Stimulated activated CD4-positive, alpha-beta T cell treated with anti-CD3 and anti-CD28 coated beads, Interleukin-12 subunit alpha, Interleukin-12 subunit beta, amount 100 ng/mL, for 4 hours (primary cell): ENCODE measurements at places on chromosomes 11 and 22.

- DNase-seq: no peak
Measured at GRCh38 chr22:49958931-49959781, 1.4 kb upstream of the PIM3 start.

DNA sequence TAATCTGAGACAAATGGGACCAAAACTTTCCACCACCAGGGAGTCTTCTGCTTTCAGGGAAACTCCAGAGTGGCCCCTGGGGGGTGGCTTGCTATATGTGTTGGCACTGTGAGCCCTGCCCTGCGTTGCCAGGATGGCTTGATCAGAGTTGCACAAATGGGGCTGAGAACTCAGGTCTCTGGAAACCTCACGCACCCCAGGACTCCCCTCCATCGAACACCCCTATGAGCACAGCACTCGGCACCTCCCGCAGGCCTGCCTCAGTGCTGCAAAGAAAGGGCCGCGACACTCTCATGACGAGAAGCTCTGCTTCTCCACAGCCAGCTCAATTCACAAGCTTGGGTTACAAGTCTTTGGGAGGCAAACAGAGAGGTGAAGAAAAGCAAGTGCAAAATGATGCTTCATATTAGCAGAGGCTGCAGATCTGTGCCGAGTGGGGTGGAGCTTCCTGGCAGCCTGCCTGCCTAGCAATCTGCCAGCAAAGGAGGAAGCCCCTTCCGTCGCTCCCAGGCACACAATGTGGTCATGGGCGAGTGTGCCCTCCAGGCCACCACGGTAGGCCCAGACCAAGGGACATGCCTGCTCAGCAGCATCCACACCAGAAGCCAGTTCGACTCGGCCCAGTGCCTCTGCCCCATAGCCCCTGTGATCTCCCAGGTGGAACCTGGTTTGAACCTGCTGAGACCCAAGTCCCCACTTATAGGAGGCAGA, 55.7 kb downstream of the MYH9 start:
- peak; percentile 40 for DNase-seq

GRCh38 chr22:25051073-25051472, 98.6 kb downstream of the KIAA1671 start:
- DNase-seq: no peak

- DNase-seq: peak; percentile 50
Measured at GRCh38 chr11:267491-267994, 10.7 kb upstream of the NLRP6 start.

DNA sequence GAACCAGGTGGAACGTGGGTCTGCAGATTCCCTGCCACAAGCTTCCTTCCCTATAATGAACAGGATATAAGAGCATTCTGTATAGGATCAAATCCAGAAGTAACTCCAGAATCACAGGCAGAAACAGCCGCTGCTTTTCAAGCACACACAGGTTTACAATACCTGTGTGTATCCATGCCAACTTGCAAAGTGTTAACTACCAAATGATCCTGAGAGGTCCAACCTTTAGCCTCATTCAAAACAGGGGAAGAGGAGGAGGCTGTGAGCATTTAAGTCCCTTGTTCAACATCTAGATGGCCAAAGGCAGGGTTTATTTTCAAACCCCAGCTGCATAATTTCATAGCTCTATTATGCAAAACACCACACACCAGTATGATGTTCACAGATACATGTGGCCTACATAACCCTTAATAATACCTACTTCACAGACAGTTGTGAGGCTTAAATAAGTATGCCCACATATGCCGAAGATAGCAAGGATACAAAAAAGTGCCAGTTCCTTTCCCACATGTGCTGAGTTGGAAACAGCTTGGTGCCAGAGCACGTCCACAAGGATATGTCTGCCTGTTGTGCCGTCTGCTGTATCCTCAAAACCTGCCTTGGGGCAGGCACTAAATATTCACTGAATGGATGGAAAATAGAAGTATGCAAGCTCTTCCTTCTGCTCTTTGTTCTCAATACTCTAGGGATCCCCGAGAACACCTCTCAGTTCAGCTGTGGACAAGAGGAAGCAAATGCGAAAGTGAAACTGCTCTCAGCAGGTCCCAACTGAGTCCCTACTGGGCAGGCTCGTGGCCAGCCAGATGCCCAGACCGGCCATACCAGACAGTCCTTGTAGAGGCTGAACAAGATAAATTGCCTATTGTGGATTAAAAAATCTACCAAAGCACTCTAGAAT, 66.8 kb downstream of the LARGE1 start:
- DNase-seq: no peak

DNA sequence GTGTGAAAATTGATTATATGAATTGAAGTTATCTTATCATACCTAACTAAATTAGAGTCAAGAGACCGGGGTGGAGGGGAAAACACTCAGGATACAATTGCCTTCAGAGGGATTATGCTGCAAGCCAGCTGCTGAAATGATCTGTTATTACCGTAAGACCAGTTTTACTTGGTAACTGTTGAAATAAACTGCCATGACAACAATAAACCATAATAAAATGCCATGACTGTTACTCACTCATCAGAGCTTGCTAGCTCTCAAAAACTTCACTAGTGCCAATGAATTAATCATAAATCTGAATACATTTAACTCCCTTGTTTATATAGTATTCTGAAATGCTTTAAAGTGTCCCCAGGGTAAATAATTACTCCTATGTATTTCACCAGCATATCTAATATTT, 68.2 kb downstream of the CASP12 start:
- DNase-seq: no peak

DNA sequence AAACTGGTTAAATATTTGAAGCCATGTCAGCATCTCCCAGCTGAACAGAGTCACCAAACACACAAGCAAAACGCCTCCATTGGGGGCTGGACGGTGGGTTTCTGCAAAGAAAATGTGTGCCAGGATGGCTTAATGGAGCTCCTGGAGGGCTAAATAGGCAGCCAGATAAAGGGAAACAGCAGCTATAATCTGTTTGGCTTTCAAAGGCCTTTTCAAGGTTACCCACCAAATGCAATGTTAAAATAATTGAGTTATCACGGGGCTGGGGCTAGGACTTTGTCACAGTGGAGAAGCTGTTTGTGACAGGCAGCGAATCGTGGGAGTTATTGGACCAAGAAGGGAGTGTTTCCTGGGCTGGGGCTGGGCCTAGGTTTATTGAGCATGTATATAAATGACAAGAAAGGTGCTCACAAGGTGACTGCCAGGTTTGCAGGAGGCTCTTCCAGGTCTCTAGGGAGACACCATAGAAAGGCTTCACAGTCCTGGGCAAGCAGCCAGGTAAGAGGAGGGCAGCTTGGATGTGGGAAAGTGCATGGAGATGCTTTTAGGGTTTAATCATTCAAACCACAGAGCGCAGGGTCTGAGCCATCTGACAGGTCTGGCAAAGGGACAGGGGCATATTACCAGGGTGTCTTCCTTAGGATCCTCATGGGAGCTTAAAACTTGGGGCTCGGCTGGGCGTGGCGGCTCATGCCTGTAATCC, 28.3 kb downstream of the GRIK4 start:
- DNase-seq: no peak

- DNase-seq: no peak
Measured at GRCh38 chr11:83257761-83258168, 28.4 kb downstream of the CCDC90B start.

GRCh38 chr11:110081462-110082376, 11.5 kb upstream of the ZC3H12C start:
- no peak for DNase-seq

DNA sequence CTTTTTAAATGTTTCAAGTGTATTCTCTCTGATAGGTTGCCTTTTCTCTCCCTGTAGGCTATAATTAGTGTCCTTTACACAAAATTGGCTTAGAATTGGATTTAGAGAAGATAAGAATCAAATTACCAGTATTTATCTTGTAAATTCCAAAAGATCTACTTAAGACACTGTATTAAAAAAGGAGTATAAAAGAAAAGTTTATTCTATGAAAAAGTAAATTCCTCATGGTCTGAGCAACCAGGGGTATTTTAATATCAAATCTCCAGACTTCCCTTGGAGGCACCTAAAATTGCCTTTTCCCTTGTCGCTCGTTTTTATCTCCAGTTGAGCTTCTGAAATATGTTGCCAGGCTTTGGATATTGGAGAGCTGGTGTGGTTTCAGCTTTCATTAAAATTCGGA, 36.4 kb downstream of the ZBTB16 start:
- no peak for DNase-seq

DNA sequence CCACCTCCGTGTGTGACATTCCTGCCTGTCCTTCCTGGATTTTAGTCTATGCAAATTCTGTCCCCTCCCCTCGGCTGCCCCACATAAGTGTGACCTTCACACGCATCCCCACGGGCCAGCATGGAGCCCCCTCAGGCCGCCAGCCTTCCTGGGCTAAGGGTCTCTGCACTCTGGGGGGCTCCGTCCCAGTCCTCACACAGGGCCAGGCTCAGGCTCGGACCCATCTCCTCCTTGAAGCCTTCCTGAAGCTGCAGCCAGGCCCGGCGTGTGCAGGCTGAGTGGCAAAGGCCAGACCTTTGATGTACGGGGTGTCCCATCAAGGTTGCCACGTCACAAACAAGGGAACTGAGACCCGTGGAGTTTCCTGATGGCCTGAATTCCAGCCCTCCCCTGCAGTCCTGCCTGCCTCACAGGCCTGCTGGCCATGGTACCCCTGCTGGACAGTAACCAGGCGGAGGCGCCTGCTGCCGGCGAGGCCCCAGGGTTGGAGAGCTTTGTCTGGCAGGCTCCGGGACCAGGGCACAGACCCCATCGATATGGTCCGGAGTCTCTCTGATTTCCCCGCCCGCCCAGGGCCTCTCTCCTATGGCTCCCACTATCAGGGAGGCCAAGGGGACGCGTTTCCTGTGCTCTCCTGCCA, 791.7 kb downstream of the BRD1 start:
- DNase-seq: no peak

DNA sequence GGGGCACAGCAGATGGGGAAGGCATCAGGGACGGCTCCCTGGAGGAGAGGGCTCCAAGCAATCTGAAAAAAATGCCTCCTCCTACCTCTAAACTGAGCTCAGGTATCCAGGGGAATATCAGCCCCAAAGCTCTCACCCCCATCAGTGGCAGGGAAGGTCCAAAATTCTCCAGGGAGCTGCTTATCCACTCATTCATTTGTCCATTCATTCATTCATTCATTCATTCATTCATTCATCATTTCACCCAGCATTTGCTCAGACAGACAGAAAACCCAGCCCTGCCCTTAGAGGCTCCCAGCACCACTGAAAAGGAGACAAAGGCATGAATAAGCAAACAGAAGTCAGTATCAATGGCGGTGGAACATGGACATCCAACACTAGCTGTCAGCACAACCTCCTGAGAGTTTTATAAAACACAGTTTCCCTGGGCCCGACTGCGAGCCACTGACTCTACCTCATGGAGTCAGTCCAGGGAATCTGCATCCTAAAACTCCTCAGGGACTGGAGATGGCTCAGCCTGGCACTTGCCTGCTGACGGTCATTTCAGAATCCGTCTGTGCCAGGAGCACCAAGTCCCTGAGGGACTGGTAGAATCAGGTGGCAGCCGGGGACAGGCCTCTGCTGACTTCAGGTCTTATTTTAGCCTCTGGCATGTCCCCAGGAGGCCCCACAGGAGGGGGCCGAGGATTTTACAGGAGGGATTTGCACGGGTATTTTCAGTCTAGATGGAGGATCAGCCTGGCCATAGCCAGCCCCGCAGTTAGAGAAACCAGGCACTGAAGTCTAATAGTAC, 164.6 kb downstream of the MN1 start:
- DNase-seq: no peak

- no peak for DNase-seq
Measured at GRCh38 chr22:31846161-31847115, 92.6 kb downstream of the DEPDC5 start.

DNA sequence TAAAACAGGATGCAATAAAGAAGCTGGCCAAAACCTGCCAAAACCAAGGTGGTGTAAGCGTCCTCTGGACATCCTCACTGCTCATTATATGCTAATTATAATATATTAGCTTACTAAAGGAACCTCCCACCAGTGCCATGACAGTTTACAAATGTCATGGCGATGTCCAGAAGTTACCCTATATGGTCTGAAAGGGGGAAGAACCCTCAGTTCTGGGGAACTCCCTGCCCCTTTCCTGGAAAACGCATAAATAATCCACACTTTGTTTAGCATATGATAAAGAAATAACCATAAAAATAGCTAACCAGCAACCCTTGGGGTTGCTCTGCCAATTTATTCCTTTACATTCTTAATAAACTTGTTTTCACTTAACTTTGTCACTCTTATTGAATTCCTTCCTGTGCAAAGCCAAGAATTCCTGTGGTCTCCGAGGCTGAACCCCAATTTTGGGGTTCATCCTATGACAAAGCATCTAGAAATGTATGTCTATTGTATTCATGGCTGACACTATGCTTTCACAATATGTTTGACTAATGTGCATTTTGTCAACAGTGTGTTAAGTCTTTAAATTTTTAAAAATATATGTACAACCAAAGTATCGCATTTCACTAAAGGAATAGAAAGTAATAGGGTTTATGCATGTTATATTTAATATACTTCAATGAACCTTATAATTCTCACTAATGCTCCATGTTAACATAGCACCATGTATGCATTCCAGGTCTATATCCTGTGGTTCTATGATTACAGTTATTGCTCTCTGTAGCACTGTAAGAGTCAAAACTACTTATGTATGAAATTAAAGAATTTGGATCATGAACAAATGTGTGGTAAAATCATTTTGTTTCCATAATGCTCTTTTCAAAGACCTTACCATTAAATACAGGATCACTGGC, 25.1 kb downstream of the LGR4 start:
- no peak for DNase-seq

GRCh38 chr11:133343951-133344350, 188.3 kb downstream of the OPCML start:
- DNase-seq: no peak

GRCh38 chr11:65852508-65853245, 5.3 kb downstream of the CFL1 start:
- no peak for DNase-seq

DNA sequence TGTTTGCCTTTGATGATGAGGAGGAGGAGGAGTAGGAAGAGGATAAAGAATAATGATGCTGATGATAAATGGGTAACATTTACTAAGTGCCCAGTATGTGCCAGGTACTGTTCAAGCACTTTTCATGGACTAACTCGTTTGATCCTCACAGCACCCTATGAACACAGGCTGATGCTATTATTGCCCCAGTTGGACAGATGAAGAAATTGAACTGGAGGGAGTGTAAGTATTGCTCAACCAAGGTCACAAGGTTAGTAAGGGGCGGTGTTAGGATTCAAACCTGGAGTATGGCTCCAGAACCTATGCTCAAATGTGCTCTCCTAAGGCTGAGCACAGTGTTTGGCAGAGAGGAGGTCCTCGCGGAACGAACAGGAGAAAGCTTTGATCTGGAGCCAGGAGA, 78.6 kb downstream of the SYN3 start:
- no peak for DNase-seq

DNA sequence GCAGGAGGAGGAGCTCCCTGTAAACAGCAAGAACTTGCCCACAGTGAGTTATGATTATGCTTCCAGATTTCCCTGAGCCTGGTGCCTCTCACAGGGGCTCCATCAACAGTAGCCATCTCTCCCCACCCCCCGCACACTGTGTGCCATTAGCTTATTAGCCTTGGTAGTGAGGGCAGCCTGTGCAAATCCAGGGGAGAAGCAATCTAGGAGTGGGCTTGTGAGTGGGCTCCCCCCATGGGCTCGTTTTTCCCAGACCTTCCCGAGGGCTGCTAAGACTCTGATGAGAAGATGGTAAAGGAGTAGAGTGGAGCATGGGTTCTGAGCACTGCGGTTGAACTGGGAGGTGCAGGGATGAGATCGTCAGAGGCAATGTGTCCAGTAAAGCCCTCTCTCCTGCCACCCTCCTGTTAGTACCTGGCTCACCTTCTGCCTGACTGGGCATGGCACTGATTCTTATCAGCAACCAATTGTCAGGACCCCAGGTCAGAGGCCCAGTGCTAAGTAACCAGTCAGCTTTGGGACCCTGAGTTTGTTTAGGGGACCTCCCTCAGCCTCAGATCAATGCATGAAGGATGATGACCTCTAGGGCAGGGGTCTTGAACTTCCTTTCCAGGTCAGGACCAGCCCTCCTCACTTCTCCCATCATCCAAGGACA, 38.4 kb upstream of the TP53I11 start:
- DNase-seq: no peak
